ENCODE measurements at places on chromosomes 7 and 10. TPM values are rescaled to one million over a fixed set of nuclear protein-coding genes. Genes with fewer than 3 reads are reported as not detected.
A peak's percentile ranks its signal among the peaks of the same experiment; 100 is the strongest.

ANKRD1 gene
- 0.47 TPM for polyA plus RNA-seq

GRCh38 chr7:70210200-70210935 is 612.1 kb downstream of the AUTS2 start:
- no peak for DNase-seq

DNA sequence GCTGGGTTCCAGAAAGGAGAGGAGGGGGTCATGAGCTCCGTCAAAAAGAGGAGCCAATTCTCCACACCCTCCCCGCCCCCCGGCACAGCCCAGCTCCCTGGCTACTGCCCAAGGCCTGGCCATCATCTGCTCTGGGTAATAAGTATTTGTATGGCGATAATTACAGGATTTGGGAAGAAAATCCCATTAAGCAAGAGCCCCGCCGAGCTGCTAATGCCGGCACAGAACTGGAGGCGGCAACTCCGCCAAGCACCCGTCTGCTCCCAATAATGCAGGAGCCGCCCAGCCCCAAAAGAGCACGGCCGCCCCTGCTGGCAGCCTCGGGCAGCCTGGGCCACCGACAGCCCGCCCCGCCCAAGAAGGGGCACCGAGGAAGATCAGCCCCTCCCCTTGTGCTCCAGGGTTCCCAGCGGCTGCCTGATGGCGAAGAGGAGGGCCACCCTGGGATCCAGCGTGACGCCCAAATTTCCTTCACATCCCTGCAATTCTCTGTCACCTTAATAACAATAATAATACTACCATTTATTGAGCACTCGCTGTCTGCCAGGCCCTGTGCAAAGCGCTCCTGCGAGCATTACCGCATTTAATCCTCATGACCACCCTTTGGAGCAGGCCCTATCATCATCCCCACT is 5.9 kb downstream of the SLIT1 start:
- DNase-seq, result peak; percentile 91

DNA sequence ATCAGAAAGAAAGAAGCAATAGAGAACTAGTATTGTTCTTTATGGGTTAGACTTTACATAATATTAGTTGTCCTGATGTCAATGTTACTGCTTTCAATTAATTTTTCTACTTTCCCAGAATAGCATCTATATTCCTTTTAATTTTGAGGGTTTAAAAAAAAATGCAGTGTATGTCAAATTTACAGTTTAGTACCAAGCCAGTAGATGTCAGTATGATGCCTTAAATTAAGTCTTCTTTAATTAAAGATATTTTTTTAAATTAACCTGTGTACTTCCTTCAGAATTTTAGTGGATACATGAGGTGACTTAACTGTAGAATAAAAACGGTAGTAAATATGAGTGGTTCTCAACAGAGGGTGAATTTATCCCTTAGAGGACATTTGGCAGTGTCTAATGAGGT is 35.2 kb upstream of the STOX1 start:
- peak; percentile 2 for DNase-seq

GRCh38 chr7:39735903-39736302 is 112.5 kb downstream of the RALA start:
- no peak for DNase-seq

UPK3BL2 gene
- 40.3 TPM for polyA plus RNA-seq

DNA sequence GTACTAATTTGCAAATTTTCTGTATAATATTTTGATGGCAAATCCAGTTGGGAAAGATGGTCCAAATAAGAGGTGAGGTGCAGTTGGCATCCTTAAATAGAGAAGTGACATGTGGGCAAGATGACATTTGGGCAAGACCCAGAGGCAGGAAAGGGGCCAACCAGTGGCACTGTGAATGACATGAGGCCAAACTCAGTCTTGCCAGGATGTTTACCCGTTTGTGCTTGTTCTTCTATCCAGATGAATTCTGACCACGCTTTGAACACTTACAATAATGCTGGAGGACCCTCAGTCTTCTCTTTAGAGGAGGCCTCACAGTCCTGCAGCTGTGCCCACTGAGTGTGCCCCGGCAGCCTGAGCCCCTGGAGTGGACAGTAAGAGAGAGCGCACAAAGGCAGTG is 45.1 kb downstream of the KCNMA1 start:
- DNase-seq, result no peak

GPRIN2 gene
- polyA plus RNA-seq, result 9.9 TPM

DNA sequence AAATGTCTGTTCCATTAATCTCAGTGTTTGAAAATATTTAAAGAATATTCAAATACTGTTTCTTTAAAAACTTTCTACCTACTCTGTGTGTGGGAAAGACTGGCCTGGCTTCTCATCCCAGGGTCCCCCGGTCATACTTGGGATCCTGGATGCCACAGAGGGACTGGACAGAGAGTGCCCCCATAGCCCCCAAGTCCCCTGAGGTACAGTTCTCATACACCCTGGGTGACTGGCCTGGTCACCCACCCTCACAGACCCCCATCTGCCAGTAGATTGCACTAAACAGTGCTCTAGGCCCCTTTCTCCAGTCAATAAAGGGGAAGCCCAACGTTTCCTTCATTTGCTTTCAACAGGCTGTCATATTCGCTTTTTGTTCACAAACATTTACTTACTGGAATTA is 3.0 kb downstream of the TMEM273 start:
- DNase-seq, result no peak

- DNase-seq, result no peak
Measured at GRCh38 chr7:79403451-79403850, 50.0 kb downstream of the MAGI2 start.

GIMAP5 gene
- 1.5 TPM for polyA plus RNA-seq

GRCh38 chr7:23472556-23472955 is 2.3 kb upstream of the IGF2BP3 start:
- no peak for DNase-seq

DNA sequence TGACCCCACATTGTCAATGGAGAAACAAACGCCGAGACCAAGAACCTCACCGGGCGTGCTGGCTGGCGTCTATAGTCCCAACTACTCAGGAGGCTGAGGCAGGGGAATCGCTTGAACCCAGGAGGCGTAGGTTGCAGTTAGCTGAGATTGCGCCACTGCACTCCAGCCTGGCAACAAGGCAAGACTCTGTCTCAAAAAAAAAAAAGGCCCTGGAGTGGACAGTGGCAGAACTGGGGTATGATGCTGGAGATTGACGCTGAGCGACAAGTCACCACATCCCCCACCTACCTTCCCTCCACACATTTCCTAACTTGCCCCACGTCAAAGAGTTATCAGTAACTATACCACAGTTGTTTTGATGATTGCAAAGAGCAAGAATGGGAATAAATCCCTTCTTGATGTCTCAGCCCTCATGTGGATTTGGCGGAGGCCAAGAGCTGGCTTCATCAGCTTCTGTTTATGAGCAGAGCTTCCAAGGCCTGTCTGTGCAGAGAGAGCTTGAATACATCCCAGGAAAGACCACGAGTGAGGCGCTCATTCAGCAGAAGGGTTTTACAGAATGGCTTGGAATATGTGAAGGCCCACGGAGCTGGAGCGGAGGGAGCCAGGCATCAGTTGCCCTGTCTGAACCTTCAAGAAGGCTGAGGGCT is 28.0 kb upstream of the TNS3 start:
- DNase-seq, result no peak

GRCh38 chr10:131075218-131075770 is 236.2 kb downstream of the TCERG1L start:
- DNase-seq, result no peak

- DNase-seq, result no peak
Measured at GRCh38 chr10:17427666-17428350, 26.6 kb downstream of the ST8SIA6 start.

ANKRD61 gene
- polyA plus RNA-seq, result 2.1 TPM

NPY gene
- polyA plus RNA-seq, result 49.6 TPM

DNA sequence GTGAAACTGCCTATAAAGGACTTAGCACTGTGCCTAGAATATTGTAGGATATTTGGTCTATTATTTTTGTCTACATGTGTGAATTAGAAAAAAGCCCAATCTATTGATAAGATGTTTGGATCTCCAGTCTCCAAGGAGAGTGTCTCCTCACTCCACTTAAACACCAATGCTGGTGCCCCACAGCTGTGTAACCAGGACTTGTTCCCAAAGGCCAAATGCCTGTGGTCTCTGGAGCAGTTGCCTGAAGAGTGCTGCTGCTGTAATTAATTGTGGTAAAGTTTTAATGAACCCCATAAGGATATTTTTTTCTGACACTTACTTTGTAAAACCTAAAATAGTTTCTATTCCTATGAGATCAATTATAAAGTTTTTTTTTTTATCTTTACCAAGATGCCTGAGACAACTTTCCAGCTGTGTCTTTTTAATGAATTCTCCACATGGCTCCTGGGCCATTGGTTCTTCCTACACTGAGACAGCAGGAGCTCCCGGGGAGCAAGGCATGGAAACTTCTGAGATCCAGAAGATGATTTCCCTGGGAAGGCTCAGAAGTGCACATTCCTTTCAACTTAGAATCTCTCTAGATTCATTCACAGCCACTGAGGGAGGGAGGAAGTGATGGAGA is 11.2 kb upstream of the OR2A5 start:
- DNase-seq, result no peak

AVPI1 gene
- 8.2 TPM for polyA plus RNA-seq

PDCD4 gene
- 123 TPM for polyA plus RNA-seq

GRCh38 chr7:137920637-137921399 is 74.0 kb upstream of the DGKI start:
- no peak for DNase-seq

DNA sequence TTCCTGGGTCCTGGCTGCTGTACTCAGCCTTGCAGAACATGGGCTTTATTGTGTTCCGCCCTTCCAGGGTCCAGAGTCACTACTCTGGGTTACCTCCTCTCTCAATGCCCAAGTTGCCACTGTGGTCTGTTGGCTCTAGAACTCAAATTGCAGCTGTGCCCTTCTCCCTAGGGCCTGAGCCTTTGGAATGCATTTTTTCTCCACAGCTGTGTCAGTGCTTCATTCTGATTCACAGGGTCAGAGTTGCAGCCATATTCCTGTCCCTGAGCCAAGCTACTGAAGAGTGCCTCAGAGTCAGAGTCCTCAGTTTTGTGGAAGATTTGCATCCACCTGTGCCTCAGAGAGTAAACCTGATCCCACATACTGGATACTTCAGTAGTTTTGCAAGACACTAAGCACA is 167.5 kb downstream of the ITGB1 start:
- DNase-seq, result no peak

DNA sequence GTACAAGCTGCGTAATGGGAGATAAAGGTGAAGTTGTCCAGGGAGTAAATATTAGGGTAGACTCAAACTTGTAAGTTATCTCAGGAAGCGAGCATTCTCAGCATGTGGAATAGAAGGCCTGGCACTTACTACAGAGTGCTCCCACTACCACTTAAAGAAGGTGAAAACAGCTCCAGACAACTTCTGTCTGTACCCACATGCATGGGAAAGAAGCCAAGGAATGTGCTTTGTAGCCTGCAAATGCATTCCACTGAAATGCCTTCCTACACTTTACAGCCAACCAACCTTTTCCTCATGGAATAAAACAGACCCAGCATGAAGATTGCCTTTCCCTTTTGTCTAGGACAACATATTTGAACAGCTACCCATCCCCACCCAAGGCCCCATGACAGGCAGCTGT is 45.4 kb upstream of the NPSR1 start:
- DNase-seq, result peak; percentile 17

DNA sequence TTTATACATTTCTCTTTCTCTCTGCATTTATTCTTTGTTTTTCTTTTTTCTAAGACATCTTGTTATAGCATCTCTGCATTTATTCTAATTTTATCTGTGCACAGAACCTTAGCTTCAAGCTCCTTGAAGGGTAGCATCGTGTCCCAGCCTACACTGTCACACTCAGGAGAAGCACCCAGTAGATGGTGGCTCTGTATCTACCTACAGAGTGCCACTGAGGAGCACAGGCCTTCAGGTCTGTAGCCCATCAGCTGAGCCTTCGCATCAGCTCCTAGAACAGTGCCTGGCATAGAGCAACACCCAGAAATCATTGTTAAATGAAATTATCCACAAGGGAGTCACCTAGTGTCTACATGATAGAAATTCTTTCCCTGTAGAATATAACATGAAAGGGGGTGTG is 203.0 kb upstream of the KLF14 start:
- DNase-seq, result no peak

HOXA13 gene
- polyA plus RNA-seq, result not detected

GRCh38 chr10:20181434-20181833 is 365.2 kb downstream of the PLXDC2 start:
- DNase-seq, result no peak

DNA sequence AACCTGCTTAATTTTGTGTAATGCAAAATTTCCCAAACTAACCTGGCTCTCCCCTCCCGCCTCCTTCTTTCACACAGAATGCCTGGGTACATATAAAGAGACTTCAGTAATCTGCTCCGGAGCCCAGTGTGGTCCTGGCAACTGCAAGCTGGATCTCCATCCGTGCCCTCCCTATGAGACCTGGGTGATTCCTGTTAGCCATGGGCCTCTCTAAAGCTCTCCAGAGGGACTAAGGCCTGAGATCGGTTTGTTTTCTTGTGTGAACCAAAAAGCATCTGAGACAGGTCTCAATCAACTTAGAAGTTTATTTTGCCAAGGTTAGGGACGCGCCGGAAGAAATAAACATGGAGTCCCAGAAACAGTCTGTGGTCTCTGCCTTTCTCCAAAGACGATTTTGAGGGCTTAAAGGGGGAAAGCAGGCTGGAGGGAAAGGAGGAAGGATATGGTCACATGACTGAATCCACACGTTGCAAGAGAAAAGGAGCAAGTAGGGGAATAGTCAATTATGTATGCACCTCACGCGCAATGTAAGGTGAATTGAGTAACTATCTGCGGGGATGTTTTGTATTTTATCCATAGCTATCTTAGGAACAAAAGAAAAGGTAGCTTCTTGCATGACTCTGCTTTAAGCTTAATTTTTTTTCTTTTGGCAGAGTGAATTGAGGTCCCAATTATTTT is 46.2 kb upstream of the CCDC3 start:
- DNase-seq, result no peak

GRCh38 chr10:633279-634245 is 55.9 kb downstream of the DIP2C start:
- no peak for DNase-seq

DNA sequence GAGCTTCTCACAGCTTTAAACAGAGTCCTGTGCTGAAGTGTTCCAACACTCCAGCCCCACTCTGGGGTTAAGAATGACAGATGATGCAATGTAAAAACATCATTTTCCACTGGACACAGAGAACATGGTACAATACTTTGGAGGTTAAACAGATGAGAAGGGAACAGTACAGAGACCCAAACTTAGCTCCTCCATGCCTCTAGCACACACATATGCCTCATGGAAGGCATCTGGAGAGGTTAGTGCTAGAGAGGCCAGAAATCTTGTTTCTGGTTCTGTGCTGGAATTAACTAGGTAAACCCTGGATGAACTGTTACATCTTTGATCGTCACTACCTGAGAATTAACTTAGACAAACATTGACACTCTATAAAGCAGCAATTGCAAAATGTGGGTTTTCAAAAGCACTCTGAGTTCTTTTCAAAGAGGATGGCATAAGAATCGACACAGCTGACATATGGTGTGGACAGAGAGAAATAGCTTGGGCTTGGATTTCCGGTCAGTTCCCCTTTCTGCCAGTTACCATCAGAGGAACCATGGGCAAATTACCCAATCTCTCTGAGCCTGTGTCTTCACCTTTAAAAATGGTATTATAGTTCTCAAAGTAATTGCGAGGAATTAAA is 81.9 kb downstream of the KCNMA1 start:
- DNase-seq, result no peak
